ENCODE measurements at places on chromosomes 7 and 10.
A peak's percentile ranks its signal among the peaks of the same experiment; 100 is the strongest.

DNA sequence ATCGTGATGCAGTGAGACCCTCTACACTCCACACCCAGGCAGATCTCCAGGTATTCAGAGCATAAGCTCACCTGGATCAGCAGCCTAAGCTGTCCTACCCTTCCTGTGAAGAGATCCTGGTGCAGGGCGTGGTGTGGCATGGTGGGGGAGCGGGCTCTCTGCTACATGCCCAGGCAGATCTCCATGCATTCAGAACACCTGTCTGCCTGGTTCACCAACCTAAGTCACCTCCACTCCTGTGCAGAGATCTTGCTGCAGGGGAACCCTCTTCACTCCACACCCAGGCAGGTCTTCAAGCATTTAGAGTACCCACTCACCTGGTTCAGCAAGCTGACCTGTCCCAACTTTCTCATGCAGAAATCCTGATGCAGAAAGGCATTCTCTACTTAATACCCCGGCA is 394.4 kb upstream of the SEMA3A start:
- no peak for DNase-seq

- DNase-seq: no peak
Measured at GRCh38 chr7:158683541-158683940, 21.1 kb downstream of the NCAPG2 start.

GRCh38 chr10:122060250-122060649 is 71.3 kb downstream of the TACC2 start:
- no peak for DNase-seq

GRCh38 chr10:17683541-17683940 is 39.6 kb downstream of the STAM start:
- DNase-seq: no peak

- no peak for DNase-seq
Measured at GRCh38 chr10:87092376-87092860, 2.2 kb downstream of the GLUD1 start.

DNA sequence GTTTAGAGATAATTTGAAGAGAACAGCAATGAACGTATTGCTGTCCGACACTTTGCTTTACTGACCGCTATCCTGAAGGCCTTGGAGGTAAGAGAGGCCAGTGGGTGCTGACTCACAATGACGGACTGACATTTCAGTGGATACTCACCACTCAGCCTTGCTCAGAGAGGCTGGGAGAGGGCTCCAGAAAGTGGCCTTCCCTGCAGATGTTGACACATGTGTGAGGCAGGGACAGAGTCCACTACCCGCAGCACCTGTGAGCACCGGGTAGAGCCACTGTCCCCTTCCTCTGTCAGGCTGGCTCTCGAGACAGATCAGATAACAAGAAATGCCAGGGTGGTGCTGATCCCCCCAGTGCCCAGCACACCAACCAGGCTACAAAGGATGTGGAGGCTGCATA is 75.0 kb downstream of the GPR26 start:
- DNase-seq: no peak

DNA sequence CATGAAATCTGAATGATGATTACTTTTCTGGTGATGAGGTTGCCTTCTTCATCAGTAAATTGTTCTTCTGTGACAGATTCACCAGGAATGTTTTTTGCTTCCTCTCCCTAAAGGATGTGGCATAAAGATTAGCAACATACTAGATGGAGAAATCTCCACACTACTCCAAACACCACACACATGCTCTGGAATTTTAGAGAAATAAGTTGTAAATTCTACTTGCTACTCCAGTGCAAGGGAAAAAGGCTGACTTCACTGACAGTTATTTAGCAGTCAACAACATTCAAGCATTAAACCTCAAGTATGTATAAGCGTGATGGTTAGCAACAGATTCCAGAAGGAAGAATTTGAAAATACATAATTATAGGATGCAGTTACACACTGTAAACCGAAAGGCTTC is 137.9 kb upstream of the CCDC6 start:
- DNase-seq: no peak

DNA sequence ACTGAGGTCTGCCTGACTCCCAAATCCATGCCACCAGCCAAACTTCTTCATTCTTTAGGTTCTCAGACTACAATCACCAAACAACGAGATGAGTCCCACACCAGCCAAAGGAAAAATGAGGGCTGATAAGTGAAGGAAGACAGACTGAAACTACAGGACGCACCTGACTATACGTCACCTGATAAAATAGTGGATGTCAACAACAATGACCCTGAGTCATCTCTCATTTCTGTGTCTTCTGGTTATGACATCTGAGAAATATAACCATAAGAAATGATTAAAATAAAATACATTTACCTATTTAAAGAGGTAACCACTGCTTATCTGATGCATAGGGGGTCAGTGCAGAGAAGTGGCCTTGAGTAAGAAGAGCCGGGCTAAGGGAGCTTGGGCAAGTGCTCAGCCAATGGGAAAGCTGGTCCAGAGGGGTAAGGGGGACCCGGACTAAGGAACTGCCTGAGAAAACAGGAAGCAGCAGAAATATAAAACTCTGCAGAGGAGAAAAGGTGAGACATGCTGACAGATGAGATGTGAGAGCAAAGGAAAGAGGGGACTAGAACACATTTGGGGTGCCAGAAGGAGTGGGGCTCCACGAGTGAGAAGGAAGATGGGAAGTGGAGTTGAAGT is 51.8 kb downstream of the HIPK2 start:
- no peak for DNase-seq

- DNase-seq: no peak
Measured at GRCh38 chr10:90420637-90421318, 437.1 kb downstream of the HTR7 start.

DNA sequence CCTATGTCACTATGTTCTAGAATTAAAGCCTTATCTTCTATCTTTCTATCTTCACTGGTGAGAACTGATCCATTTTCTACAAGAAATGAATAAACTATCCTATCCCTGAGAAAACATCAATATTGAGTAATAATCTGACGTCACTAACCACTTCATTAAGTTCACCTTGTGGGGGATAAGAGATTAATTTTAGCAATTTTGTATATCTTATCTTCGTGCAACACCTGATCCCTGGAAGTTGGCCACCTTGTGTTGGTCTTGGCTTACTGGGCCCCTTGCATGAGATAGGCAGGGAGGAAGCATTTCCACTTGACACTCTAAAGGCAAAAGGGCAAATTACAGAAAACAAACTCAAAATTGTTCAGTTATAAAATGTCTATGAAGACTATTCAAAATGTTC is 20.1 kb upstream of the OR6B1 start:
- DNase-seq: no peak

DNA sequence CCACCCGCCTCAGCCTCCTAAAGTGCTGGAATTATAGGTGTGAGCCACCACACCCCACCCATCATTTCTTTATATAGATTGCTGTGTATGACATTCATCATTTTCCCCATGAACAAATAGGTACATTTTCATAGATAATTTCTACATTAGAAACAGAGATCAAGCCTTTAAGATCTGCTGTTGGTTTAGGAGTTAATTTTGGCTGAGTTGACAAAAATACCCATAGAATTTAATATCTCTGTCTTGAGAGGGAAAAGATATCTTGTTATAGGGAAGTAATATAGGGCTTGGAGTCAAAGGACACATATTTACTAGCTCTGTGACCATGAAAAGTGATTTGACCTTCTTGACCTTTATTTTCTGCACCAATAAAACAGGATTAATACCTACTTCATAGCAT is 51.8 kb downstream of the LRMDA start:
- DNase-seq: no peak

DNA sequence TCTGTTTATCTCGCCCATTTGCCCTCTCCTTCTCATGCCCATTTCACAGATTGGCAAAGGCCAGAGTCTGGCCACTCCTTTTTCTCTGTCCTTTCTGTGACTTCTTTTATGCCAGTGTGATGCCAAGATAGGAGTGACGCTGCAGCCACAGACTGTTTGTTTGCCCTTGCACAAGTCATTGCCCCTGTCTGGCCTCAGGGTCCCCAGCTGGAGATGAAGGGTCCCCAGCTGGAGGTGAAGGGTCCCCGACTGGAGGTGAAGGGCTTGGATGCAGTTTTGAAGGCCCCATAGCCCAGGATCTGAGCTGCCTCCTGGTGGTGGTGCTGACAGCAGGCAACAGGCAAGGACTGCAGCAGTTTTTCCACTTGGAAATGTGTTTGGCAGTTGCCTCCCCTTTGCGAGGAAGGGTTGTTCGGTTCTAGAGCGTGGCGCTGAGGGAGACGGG is 50.8 kb upstream of the SLC29A3 start:
- DNase-seq: peak; percentile 32

- peak; percentile 76 for DNase-seq
Measured at GRCh38 chr10:95601116-95601719, 40.0 kb upstream of the SORBS1 start.

GRCh38 chr10:77274046-77274795 is 363.4 kb downstream of the KCNMA1 start:
- DNase-seq: no peak

DNA sequence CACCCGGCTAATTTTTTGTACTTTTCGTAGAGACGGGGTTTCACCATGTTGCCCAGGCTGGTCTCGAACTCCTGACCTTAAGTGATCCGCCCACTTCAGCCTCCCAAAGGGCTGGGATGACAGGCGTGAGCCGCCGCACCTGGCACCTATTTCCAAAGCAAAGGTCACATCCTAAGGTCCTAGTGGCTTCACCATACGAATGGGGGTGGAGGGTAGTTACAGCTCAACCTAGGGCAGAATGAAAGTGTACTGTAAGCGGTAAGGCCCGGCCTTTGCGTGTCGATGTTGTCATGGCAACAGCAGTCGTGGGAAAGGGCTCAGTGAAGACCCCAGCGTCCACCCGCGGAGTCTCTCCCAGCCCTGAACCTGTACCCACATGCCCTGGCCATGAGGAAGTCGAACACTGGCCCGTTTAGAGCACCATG is 1.6 kb upstream of the COX19 start:
- no peak for DNase-seq

DNA sequence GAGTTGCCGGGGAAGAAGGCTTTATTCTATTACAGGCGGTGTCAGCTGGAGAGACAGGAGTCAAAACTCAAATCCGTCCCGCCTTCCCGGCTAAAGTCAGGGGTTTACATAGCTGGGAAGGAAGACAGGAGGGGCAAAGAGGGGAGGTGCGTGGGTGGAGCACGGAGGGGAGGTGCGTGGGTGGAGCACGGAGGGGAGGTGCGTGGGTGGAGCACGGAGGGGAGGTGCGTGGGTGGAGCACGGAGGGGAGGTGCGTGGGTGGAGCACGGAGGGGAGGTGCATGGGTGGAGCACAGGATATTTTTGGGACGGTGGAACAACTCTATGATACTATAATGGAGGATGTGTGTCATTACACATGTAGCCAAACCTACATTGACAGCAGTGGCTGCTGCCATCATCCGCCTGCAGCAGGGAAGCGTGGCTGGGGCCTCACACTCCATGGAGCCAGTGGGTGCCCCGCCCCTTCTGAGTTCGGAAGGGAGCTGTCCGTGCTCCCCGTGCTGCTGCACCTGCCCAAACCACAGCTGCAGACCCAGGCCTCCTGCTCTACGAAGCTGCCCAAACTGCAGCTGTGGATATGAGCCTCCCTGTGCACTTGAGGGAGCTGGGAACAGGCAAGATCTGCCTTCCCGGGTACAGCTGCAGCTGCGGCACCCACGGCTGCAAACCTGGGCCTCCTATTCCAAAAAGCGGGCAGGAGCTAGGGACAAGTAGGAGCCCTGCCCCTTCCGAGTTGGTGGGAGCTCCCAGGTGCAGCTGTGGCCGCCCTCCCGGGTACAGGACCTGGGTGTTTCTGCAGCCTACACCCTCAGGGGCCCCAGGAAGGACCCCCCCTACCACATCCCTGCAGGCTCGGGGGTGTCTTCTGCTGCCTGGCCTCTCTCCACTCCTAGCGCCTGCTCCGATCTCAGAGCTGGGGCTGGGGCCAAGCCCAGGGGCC is 119.4 kb downstream of the DYNC2I1 start:
- no peak for DNase-seq

DNA sequence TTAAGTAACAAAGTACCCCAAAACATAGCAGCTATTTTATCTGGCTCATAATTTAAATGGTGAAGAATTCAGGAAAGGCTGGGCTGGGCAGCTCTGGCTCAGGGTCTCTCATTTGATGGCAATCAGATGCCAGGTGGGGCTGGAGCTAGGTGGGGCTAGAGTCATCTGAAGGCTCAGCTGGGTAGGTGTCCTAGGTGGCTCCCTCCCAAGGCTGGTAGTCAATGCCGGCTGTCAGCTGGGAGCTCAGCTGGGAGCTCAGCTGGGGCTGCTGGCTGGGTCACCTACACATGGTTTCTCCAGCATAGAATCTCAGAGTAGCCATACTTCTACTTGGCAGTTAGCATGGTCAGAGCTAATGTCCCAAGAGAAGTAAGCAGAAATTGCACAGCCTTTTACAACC is 34.1 kb downstream of the OSBPL3 start:
- DNase-seq: no peak

- peak; percentile 22 for DNase-seq
Measured at GRCh38 chr7:8444468-8444769, 11.0 kb downstream of the NXPH1 start.

GRCh38 chr10:72574636-72575035 is 51.2 kb downstream of the MICU1 start:
- no peak for DNase-seq

DNA sequence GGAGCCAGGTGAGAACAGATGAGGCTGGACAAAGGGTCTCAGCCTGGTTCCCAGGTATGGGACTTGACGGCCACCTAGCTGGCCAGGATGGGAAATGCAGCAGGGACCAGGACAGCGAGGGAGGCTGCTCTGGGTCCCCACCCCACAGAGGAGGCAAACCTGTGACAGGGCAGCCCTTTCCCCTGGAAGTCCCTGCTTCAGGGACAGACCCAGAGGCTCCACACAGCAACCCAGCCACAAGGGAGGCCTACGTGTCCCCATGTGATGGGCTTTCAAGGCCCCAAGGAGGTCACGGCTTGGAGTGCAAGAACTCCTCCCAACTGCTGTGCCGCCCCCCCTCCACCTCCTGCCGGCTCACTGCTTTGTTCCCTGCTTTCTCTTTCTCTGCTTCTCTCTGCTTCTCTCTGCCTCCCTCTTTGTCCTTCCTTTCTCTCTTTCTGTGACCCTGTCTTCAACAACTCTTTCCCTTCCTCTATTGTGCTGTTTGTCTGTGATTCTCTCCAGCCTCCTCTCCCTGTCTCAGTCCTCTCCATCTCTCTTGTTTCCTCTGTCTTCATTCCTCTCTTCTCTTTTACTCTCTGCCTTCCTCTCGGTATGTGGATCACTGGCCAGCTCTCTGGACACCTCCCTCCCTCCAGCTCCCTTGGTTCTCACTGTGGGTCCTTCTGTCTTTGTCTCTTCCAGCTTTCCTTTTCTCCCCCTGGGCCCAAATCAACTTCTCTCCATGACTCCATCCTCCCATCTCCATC is 9.6 kb upstream of the EIF5AL1 start:
- DNase-seq: no peak

DNA sequence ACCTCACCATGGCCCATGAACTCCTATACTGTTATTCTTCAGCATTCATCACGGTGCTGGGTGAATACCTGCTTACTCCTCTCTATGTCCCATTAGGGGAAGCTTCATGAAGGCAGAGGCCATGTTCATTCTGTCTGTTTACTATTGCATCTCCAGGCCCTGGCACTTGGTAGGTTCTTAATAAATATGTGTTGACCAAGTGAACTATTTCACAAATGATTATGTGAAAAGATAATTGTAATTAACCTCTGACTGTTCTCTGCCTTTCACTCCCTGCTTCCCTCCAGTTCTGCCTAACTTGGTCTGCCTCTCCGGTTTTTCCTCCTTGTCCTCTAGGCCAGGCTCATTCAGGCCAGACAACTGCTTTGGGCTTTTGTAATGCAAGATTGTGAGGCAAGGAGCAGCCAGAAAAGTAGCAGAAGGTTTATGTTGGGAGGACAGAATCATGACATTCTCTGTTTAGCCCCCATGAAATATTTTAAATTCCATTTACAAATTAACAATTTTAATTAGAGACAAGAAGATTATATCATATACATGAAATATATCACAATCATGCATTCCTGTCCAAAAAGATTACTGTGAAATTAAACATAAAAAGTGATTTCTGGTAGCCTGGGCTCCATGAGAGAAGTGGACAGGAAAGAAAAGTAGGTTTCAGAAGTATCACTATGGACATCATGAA is 42.1 kb upstream of the PLXNA4 start:
- no peak for DNase-seq
